ENCODE measurements at places on chromosomes 12 and 14.
A peak's percentile ranks its signal among the peaks of the same experiment; 100 is the strongest.

GRCh38 chr12:14272956-14273912 lies 92.2 kb upstream of the ATF7IP start:
- DNase-seq, result no peak

DNA sequence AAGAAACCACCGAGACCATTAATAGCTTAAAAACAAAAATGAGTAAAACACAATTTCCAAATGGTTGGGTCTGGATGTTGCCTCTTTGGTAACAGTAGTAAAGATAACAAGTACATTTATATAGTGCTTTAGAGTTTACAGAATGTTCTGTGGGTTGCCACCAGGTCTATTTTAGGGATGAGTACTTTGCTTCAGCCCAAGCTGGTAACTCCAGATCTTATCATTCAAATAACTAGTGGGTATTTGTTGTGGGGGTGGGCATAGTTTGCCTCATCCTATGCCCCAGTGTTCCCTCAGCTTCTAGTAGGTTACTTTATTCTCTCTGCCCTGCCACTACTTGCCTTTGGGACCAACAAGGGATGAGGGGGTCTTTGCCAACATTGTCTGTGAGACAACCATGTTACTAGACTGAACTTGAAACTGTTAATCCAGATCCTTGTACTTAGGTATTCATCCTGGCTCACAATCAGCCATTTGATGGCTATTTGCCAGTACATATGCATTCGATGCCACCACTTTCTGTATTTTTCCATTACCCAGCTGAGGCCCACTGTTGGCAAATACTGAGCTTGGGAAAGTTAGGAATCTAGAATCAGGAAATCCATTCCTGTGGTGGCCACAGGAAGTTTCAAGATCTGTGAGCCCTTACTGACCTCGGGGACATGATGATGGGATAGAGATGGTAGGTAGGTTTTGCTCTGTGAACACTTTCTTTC lies 17.6 kb upstream of the AKAP6 start:
- no peak for DNase-seq

DNA sequence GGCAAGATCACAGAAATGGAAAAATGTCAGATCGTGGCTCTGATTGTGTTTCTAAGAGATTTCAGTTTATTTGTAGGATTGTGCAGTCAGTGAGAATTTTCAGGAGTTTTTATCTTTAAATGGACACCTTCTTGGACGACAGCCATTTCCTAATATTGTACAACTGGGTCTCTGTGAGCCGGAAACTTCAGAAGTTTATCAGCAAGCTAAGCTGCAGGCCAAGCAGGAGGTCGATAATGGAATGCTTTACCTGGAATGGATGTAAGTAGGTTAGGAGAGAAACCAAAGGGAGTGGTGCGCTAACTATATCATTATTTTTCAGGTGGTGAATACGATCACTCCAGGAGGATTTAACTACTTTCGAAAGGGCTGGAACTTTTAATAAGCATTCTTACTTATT lies 26.4 kb downstream of the APAF1 start:
- DNase-seq, result no peak

DNA sequence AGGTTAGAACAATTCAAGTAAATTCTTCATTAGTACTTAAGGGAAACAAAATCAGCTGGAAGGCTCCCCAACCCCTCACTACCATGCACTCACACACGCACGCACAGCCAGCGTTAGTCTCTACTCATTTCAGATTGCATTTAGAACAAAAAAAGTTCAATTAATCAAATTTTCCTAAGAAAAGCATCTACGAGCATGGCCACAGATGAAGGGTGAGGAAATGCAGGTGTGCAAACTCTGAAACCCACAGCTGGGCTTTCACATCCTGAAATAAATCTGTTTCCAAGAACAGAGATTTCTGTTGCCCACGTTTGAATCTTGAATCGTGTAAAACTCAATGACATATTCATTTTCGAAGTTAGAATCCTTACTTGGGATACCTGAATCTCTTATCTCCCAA lies 62.6 kb downstream of the SEL1L start:
- no peak for DNase-seq

DNA sequence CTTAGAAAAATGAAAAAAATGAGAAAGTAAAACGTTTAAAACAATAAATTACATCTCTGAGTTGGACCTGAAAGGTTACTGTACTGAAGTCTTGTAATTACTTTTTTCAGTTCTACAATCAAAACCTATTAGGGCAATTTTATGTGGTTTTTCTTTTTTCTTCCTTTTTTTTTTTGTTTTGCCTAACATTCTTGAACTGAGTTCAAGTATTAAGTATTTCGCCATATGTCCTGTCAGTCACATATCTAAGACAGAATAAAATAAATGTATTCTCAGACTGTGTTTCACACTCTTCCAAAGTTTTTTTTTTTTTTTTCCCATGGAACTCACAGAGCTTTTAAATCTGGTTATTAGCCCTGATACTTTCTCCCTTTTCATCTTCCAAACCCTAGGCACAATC lies 172.0 kb downstream of the BCAT1 start:
- peak; percentile 39 for DNase-seq

GRCh38 chr12:22672951-22673350 lies 48.0 kb downstream of the ETNK1 start:
- DNase-seq, result peak; percentile 84

All from fibroblast of skin of abdomen (primary cell).